NCI-H345 (cell line): ENCODE measurements at places on chromosomes 2 and 18.

DNA sequence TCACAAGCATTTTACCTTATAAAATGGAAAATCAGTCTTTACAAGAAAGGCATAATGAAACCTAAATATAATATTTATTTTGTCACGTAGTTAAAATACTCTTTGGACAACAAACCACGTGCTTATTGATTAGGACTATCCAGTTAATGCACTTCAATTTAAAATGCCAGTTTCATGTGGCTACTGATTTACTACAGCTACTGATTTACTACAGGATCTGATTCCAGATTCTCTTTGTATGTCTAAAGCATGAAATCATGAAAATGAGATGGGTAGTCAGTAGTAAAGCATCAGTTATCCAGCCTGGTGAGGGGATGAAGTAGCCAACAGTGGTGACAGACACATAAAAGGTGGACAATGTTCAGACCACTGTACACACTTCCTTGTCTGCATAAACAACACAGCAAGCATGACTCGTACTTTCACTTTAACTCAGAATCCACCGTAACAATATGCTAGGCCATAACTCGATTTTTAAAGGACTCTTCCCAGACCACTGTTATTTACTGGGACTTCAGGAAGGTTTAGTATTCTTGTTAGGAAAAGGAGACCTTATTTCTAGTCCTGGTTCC lies 24.9 kb downstream of the ACAA2 start:
- no peak for DNase-seq

DNA sequence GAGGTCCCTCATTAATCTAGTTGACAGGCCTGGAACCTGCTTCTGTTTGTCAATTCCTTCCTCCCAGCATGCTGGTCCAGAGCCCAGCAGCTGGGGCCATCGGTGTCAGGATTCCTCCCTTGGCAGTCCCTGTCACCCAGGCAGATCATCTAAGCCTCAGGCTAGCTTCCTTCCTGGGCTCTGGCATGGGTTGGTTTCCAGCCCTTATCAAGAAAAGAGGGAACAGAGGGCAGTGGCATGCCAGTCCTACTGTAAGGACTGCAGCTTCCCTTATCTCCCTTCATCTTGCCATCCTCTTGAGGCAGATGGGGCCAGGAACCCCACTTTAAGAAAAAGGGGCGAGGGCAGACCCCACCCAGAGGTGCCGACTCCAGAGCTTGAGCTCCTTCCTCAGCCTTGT lies 10.9 kb upstream of the KCNK3 start:
- no peak for DNase-seq

- DNase-seq: peak; percentile 69
Measured at GRCh38 chr18:25727281-25727985, 363.0 kb downstream of the SS18 start.

- no peak for DNase-seq
Measured at GRCh38 chr2:18074476-18074875, 196.0 kb downstream of the KCNS3 start.

GRCh38 chr18:72444111-72444797 lies 99.9 kb downstream of the CBLN2 start:
- DNase-seq: no peak

DNA sequence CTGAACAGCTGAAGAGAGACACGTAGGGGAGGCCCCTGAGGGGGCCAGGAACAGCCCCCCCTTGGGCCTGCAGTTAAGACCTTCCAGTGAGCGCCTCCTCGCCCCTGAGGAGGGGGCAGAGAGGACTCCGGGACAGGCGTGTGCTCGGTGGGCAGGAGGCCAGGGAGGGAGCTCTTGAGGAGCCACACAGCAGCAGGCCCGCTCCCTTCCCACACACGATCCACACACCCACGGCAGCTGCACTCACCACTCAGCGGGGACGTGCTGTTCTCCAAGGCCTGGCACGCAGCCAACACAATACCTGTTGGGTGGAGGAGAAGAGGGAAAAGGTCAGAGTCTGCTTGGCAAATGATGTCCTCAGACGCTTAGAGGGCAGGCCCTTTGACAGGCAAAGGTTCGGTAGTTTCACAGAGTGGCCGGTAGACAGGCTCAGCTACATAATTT lies 39.0 kb downstream of the TGFA start:
- DNase-seq: peak; percentile 88

GRCh38 chr18:75063196-75063595 lies 145.7 kb downstream of the PTGR3 start:
- DNase-seq: no peak

GRCh38 chr18:50331691-50332090 lies 43.2 kb upstream of the SKA1 start:
- no peak for DNase-seq

DNA sequence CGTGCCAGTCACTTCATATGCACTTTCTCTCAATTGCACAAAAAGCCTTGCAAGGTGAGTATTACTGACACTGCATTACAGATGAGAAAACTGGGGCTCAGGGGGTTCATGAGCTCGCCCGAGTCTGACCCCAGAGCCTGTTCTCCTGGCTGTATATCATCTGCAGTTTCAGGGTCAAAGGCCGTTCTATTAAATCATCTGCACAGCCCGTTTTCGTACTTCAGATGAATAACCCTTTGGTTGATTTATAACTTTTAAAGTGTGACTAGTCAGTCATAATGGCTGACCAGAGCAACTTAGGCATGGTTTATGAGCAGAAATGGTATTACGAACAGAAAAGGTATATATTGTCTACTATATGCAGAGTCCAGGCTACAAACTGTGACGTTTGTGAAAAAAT lies 35.3 kb upstream of the NPAS2 start:
- no peak for DNase-seq

- no peak for DNase-seq
Measured at GRCh38 chr2:15293262-15293937, 267.7 kb downstream of the NBAS start.

DNA sequence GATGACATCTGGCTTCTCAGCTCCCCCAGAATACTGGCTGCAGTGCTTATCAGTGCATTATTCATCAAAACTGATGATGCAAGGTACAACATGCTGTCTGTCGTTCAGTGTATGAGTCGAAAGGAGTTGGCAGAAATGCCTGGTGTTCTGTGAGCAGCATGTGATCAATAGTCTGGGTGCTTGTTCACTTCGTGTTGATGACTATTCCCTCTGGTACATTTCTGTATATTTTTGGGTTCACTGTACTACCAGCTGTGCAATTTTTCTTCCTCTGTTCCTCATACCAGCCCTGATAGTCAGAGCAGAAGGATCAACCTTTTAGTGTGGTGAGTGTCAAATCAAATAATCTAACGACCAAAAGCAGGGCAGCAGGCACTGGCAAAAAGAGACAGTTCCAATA lies 59.0 kb upstream of the KLHL14 start:
- no peak for DNase-seq

GRCh38 chr2:237327175-237327950 lies 86.6 kb downstream of the COL6A3 start:
- DNase-seq: no peak

DNA sequence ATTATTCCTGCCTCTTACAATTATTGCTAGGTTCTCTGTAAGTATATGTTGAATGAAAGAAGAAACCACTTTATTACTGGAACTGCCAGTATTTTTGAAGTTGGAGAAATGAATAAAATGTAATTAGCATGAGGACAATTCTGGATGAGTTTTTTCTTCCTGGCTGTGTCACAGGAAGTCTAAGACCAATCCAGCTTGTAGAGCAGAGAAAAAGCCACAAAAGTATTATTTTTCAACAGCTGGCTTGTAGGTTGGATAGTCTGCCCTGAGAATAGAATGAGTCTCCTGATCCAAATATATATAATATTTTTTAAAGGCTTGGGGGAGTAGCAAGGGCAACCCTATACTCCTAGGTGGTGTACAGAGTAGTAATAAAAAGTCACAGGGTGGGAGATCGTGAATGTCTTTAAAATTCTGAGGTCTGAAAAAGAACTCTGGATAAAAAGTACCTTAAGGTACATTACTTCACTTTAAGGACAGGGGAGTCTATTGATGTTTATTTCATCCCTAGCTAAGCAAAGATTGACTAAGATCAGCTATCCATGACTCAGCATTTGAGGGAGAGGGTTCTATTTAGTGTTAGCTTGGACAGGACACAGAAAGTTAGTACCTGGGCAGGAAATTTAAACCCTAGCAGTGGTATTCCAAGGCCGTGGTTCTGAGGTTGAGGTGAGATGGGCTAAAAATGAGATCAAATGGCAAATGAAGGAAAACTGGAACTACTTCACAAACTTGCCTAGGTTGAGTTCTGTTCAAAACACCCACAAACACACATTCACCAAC lies 31.7 kb downstream of the SLC40A1 start:
- no peak for DNase-seq

GRCh38 chr18:11159844-11160243 lies 10.5 kb upstream of the PIEZO2 start:
- no peak for DNase-seq

DNA sequence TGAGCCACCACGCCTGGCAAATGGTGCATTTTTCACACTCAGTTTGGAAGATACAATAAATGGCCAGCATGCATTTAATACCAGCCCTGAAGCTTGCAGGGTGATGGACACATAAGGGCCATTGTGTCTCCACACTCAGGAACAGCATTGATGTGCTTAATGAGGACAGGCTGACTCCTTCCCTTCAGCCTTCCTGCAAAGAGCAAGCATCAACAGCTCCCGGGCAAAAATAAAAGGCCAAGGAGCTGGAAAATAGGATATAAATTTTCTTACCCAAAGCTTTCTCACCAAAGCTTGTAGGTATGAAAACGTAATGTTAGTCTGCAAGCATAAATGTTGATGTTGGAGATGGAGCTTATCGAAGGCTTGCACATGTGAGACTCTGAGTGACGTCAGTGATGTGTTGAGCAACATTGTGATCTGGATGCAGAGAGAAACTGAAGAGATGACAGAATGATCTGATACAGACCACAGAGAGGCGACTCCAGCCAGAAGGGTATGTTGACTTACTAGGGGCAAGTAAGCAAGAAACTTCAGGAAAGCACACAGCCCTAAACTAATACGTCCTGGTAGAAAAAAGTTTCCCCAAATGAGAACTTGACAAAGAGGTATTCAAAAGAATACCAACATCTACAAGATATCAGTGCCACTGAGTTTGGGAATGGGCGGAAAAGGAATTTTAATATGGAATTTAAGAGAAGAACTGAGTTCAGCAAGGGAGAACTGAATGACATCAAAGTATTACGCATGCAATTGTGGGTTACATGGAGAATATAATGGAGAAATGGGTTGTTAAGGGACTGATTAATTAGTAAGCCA lies 256.5 kb downstream of the TGIF1 start:
- DNase-seq: no peak

DNA sequence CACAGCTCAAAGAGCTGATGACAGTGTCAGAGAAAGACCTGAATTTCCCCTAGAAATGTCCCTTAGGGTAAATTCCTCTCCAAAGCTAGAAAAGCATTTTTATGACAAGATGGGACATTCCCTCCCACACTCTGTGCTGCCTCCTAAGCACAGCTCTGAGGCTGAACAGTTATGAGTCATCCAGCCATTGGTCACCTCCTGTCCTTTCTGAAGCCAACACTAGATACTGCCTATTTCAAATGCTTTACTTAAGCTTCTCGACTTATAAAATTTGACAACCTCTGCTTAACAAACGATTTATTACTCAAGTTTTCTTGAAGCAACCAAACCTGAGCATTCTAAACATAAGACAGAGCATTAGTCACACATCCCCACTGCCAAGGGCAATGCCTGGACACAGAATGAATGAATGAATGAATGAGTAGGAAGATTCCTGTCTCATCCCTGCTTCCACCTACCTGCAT lies 35.4 kb downstream of the B4GALT6 start:
- no peak for DNase-seq

- DNase-seq: no peak
Measured at GRCh38 chr18:46562674-46563192, 94.3 kb downstream of the LOXHD1 start.

DNA sequence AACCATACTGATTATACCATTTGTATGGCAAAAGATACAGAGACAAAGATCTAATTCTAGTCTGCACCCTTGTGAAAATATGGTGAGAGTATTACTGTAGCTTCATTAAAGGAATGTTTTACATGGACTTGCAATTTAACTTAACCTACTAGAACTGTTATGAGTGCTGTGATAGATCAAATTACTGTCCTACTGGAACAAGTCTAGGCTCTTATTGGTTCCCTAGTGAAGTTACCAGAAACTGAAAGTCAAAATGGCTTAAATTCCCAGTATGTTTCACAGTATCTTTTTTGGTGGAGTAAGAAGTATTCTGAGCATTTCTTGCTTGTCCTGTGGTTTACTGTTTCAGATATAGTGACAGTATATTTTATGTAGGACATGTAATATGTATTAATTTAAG lies 3.8 kb upstream of the TBR1 start:
- DNase-seq: no peak

DNA sequence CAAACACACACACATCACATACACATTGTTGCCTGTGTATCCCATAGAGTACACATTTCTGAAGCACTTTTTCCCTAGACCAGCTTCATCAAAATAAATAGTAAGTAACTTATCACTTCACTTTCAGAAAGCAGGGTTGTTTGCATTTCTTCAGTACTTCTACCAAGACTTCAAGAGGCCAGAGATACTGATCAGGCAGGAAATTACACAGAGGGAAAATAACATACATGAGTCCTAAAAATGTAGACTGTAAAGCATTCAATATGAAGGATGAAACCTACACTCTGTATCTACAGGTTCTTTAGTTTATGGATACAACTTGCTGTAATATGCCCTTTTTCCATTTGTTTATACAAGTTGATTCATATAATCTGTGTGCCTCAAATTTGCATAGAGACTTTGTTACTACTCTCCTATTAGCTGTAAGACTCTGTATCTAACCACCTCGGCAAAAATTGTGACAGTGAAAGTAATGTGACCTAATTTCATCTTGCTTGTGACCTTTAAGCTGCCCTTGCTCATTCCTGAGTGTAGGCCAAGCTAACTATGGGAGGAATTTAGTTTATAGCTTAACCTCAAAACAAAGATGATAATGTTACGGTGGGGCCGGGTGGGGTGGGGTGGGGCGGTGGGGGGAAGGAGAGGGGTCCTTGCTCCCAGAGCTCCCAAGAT lies 228.9 kb upstream of the SPOPL start:
- no peak for DNase-seq

DNA sequence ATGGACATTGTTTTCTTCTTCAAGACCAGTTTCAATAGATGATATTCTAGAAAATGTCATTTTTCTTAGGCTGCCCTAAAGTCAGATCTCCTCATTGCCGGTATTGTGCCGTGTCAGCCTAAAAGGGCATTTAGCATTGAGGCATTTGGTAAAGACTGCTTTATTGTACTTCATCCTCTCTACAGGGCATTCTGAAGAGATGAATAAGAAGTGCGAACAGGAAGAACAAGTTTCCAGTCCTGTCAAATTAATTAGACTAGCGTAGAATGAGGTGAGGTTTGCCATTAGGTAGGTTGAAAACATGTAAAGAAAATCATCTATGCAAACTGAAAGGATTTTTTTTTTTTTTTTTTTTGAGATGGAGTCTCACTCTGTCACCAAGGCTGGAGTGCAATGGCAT lies 60.6 kb downstream of the ETAA1 start:
- DNase-seq: no peak

DNA sequence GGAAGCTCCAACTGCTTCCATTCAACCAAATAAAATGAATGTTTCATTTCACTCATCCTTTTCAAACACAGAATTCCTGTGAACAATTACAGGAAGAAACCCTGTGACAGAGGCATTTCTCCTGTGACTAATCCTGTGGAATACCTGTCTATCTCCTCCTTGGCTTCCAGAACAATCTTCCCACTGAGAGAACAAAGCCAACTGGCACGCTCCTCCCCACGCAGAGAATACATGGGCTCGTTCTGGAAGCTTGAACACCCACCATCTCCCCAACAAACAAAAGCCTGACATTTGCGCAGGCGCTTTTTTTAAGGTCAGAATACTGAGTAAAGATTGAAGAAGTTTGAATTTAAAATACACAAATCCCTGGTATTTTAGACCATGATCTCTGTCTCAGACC lies 104.7 kb upstream of the SLC66A3 start:
- no peak for DNase-seq
